ENCODE measurements at places on chromosomes 5 and 9.

GRCh38 chr9:124254261-124254682 lies 3.5 kb upstream of the NEK6 start:
- DNase-seq, result peak; percentile 22

- DNase-seq, result no peak
These were observed 218.6 kb upstream of the RASEF start for GRCh38 chr9:83281306-83282255.

DNA sequence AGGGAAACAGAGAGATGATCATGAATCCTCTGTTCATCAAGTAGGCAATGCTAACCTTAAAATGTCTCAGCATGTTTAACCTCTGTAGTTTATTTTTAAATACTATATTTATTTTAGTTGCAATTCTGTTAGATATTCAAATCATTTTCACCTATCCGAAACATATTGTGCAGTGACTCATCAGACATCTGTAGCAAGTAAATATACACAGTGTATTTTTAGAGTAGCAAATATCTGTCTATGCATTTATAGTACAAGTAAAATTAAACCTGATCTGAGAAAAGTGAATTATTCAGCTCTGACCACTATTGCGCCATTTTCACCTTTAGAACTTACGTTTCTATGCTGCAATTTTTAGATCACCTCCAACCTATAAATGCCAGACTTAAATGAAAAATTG lies 24.3 kb upstream of the TUSC1 start:
- no peak for DNase-seq

DNA sequence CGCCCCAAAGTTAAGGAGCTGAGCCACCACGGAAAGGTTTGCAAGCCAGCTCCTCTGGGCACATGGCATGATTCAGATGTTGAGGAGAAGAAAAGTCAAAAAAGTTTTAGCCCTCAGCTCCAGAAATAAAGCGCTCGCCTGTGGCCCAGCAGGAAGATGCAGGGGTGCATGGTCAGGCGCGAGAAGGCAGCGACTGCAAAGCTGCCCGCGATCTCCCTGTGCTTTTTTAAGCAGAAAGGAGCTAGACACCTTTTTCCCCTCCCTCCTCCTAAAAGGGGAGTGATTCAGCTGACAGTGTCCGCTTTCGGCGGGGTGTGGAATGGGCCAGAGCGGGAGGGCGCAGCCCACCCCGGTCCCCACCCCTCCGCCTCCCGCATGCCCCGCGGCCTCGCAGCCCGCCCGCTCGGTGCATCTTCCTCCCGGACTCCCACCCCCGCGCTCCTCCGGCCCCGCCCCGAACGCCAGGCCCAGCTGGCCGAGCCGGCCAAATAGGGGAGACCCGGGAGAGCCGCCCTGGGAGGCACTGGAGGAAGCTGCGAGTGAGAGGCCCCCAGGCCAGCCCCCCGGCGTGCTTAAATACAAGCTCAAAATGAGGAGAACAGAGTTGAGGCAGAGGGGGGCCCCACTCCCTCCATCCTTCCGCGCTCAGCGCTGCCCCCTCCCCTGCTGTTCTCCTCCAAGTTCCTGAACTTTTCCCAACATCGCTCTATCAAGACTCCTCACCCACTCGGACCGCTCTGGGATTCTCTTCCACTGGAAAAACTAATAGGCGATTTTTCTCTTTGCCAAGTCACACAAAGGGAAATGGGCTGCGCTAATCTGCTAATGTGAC lies at the start of gene ADAMTS12:
Gene ADAMTS12, minus strand, starts transcription at position 203 of the 832 bp plus-strand sequence. Its CDS starts 134 bp downstream, at position 69.
- DNase-seq, result no peak

GRCh38 chr9:123536455-123536868 lies 180.5 kb downstream of the CRB2 start:
- no peak for DNase-seq
